Coronary artery (tissue), 2 donors: ENCODE measurements at places on chromosomes 12 and 14.
A peak's percentile ranks its signal among the peaks of the same experiment; 100 is the strongest.

DNA sequence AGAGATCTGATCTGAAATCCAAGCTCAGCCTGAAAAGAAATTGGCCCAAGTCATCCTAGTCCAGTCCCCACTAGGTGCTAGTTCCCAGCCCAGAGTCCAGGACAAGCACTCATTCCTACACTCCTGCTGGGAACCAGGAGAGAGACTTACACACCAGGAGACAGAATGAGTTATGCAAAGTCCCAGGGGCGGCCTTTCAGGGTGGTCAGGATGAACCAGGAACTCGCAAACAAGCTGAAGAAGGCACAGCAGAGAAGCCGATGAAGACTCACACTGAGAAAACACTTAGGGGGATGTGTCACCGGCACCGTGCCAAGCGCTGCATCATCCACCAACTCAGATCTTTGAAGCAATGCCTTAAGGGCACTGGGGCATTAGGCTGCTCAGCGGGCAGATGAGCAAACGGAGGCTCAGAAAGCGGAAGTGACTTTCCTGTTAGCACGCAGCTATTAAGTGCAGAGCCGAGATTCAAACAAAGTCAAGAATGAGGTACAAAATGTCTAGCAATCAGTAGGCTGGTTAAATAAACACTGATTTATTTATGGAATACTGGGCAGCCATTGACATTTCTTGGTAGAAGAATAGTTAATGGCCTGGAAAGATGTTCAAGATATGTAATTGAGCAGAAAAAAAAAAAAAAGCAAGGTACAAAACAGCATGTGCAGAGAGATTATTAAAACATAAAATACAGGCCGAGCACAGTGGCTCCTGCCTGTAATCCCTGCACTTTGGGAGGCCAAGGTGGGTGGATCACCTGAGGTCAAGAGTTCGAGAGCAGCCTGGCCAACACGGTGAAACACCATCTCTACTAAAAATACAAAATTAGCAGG lies 78.7 kb downstream of the LRRC74A start:
- DNase-seq, result no peak

- no peak for DNase-seq
Observed at GRCh38 chr14:100442498-100443490, 119.7 kb downstream of the SLC25A47 start.

DNA sequence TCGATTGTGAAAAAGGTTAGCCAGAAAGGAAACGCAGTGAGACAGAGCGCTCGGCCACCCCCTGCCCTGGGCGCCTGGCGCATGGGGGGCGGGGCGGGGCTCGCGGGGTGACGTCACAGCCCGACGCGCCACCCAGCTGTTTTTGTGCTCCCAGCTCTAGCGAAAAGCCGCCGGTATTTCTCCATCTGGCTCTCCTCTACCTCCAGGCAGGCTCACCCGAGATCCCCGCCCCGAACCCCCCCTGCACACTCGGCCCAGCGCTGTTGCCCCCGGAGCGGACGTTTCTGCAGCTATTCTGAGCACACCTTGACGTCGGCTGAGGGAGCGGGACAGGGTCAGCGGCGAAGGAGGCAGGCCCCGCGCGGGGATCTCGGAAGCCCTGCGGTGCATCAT lies at the start of gene GABARAPL1:
TSS of gene GABARAPL1 (plus strand) at position 139 of the 393 bp plus-strand sequence. CDS start at position 392, 253 bp downstream.
- peak; percentile 93 for DNase-seq

DNA sequence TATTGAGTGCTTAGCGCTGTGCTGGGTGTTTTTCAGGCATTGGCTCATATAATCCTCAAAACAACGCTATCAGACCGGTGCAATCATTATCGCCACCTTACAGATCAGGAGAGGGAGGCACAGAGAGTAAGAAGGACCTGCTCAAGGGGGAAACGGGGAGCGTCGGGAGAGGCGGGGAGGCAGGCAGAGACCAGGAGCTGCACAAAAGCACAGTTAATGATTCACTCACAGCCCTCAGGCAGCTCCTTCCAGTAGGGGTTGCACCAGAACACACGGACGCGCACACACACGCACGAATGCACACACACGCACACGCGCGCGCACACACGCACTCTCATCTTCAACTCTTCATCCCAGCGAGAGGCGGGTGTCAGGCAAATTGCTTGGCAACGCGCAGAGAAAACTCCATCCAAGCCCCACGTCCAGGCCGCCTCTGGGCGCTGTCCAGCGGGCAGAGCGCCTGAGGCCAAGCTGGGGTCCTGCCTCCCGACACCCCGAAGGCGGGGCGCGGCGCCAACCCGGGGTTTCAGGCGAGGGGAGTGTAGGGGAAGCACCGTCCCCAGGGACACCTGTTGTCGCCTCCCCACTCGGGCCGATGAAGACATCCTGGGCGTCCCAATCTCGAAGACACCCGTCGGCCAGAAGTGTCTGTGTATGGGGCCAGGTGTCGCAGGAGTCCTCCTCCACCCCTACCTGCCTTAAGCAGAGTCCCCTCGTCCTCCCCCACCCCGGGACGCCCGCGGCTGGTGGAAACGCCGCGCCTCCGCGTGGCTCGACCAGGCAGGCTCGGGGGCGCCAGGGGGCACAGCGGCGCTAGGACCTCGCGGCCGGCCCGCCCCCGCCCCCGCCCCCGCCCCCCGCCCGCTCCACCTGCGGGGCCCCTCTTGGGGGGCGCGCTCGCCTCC lies 35.5 kb upstream of the STON2 start:
- DNase-seq, result no peak

DNA sequence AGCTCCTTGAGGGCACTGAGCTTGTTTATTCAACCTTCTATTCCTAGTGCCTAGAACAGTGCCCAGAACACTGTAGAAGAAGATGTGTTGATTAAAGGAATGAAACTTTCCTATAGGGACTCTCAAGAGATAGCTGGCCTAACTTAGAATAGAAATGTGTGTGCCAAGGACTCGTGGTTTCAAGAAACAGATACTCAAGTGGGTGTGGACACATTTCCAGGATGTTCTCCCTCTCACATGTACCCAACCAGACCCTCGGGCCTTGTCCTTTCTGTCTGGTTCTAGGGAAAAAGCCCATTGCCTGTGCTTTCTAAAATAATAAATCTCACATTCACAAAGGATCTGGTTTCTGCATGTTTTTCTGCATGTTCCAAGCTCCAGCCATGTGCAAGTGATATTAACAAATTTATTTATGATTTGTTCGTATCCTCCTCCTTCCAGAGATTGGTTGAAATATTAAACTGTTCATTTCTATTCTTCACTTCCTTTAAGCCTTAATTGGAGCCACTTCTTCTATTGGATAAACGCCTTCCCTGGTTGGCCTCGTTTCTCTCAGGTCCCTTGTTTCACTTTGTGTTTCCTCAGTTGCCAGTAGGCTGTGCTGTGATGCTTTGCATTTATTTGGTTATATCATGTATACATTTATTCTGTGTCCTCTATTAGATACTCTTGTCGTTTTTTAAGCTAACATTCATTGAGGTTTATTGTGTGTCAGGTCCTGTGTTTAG lies 89.8 kb downstream of the CRADD start:
- DNase-seq, result no peak

DNA sequence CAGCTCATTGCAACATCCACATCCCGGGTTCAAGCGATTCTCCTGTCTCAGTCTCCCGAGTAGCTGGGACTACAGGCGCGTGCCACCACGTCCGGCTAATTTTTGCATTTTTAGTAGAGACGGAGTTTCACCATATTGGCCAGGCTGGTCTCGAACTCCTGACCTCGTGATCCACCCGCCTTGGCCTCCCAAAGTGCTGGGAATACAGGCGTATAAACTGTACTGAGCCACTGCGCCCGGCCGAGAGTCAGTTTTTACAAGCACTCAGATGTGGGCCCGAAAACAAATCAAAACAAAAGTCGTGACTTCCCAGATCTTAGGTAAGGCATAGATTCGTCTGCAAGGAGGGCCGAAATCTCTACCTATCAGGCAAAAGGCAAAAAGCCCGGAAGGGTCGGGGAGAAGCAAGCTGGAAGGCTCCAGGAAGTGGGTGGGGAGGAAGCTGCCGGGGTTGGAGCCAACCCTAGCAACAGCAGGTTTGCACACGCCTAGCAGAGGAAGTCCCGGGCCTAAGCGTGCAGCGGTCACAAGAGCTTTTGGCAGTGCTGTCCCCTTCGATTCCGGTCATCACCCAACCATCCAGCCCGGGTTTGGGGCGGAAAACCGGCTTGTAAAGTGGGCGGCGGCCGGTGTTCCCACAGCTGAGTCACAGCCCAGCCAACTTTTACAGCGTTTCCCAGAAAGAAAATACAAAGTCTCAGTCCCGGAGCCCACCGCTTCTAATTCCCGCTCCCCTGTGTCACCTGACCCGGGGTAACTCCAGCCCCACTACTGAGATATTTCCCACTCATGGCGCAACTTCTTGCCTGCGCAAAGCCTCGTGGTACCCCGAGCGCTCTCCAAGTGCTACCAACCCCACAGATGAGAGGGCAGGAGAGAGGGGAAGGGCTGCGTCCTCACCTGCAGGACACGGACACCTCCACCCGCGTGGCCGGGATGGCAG lies 583 bp downstream of the CPNE8 start:
- DNase-seq, result peak; percentile 90

DNA sequence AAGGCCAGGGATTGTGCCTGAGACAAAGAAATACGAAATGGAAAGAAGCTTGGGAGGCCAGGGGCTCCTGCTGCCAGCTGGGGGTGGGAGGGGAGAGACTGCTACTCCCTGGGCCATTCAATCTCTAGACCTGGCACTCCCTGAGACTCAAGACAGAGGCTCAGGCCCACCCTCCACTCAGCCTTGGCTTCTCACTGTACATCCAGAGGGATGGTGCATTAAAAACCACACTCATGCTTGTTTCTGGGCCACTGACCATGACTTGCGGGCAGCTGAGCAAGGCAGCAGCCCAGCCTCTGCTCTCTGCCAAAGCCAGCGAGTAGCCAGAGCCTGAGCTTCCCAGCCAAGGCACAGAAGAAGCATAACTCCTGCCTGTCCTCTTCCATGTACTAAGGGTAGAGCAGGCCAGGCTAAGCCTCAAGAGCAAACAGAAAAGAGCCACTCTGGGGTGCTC lies 41.5 kb downstream of the PITPNM2 start:
- DNase-seq, result no peak

- no peak for DNase-seq
Observed at GRCh38 chr14:52879958-52880357, 70.9 kb downstream of the FERMT2 start.

- DNase-seq, result no peak
Observed at GRCh38 chr12:124605883-124606774, 38.7 kb upstream of the NCOR2 start.
